Stimulated activated CD8-positive, alpha-beta memory T cell treated with anti-CD3 and anti-CD28 coated beads, Interleukin-4, amount 100 ng/mL, for 1 hour (primary cell): ENCODE measurements at places on chromosomes 1 and 21.

GRCh38 chr1:218996362-218996761 is 177.3 kb upstream of the LYPLAL1 start:
- DNase-seq, result no peak

GRCh38 chr1:157770442-157771043 is 6.4 kb downstream of the FCRL2 start:
- DNase-seq, result no peak

GRCh38 chr1:203046984-203047630 is 20.8 kb downstream of the PPFIA4 start:
- DNase-seq, result no peak

DNA sequence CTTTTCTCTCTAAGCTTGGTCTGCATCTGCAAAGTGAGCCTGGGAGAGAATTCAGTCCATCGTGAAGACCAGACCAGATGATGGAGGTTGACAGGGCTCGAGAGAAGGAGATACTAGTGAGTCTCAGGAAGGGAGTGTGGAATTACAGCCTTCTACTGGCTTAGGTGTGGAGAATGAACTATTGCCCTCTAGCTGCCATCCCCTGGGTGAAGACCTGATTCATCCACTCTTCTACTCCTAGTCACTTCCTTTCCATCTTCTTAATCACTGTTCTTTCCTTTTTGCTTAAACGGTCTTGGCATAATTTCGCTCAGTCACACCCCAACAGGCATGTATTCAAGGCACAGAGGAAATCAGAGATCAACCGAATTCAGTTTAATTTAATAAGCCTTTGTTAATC is 34.0 kb upstream of the HSD17B7 start:
- no peak for DNase-seq

DNA sequence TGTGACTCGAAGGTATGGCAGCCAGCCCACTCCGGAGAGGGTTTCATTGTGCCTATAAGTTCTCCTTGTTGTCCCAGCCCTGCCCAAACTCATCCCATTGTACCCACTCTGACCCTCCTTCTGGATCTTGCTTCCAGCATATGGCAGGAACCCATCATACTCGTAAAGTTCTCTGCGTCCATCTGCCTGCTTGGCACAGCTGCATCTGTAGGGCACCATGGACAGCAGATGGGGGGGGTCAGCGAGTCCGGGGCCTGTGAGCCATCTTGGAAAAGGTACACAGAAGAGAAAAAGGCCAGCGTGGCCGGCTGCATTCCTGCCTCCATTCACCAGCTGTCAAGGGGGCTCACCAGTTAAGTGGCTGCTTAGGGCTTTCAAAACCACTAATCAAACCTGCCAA is 94.9 kb upstream of the IGSF21 start:
- no peak for DNase-seq

DNA sequence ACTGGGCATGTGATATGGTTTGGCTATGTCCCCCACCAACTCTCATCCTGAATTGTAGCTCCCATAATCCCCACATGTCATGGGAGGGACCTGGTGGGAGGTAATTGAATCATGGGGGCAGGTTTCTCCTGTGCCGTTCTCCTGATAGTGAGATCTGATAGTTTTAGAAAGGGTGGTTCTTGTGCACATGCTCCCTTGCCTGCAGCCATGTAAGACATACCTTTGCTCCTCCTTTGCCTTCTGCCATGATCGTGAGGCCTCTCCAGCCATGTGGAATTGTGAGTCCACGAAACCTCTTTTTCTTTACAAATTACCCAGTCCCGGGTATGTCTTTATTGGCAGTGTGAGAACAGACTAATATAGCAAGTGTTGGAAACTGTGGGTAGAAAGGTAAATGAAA is 99.5 kb upstream of the HMCN1 start:
- DNase-seq, result no peak

DNA sequence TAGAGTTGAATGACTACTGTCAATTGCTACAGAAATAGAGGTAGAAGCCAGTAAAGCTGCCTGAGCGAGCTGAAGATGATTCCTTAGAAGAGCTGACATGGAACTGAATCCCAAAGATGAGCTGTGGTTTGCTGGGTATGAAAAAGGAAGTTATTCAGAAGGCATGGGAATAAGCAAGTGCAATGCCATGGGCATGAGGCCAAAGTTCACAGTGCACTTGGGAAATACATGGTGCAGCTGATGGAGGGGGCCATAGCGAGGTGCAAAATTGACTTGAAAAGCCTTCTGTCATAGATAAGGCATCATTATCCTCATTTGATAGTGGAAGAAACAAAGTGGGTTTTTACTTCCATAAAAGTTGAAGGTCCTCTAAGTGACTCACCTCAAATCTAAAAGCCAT is 88.6 kb downstream of the NEK7 start:
- DNase-seq, result no peak

GRCh38 chr1:195981448-195982139 is 626.6 kb downstream of the KCNT2 start:
- DNase-seq, result no peak

- DNase-seq, result no peak
Observed at GRCh38 chr1:9041116-9041779, 15.0 kb upstream of the SLC2A7 start.
